ENCODE measurements at places on chromosomes 6 and 20. TPM values are rescaled to one million over a fixed set of nuclear protein-coding genes. Genes with fewer than 3 reads are reported as not detected.

GRCh38 chr20:57620274-57620990 lies at the start of gene ZBP1:
Gene ZBP1, minus strand, starts transcription at chr20:57620426. Its CDS starts 131 bp downstream, at chr20:57620295.
- no peak for DNase-seq

- no peak for DNase-seq
Observed at GRCh38 chr6:105934708-105935107, 151.4 kb upstream of the PRDM1 start.

DNA sequence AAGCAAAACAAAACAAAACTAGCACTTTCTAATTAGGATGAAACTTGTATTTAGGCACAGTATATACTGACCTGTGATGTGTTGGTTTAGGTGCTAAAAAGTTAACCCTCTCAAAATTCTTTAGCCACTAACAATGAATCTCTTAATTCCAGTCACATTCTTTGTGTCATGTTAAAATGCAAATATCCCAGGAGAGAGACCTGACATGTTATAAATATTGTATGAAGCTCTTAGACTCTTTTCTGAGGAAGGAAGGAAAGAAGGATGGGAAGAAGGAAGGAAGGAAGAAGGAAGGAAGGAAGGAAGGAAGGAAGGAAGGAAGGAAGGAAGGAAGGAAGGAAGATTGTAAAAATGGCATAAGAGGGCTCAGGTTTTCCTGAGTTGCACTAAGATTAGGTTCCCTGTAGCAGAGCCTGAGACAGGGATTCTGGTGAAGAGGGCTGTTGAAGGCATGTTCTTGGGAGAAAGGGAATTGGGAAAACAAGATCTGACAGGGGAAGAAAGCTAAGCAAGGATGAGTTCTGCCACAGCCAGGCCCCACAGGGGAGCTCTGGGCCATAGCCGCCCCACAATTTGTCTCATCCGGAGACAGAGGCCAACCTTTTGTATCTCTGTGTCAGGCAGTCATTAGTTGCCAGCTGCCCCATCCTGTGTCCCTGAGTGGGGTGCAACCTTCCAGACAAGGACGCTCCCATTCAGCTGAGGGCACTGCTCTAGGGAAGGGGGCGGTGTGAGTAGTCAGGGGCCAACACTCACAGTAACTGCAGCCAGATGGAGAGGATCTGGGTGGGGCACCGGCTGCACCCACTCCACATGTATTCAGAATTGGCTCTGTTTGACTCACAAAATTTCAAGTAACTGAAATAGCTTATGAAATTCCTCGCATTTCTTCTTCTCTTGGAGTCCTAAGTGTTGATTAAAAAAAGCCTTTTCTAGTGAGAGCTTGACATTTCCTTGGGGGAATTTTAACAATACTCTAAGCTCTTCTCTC lies 189.3 kb upstream of the ARG1 start:
- DNase-seq = no peak

DNA sequence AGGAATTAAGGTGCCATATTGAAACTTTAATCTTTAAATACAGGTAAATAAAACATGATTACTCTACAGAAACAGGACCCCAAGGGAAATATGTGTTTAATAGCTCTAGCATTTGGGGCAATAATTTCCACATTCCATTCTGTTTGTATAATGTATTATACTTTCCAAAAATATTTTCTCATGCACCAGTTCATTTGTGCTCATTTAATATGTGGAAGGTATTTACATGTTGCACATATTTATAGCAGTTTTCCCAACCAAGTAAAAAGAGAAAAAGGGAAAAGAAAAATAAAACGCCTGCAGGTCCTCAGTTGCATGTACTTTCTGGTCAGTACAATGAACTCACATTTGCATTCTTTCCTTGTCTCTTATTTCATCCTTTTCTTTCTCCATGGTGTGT lies 129.5 kb upstream of the SULF2 start:
- DNase-seq = no peak

BPIFA1 gene
- not detected for total RNA-seq

Measured in glomerular endothelial cell (primary cell).